ENCODE measurements at places on chromosomes 1 and 21.

- no peak for DNase-seq
These were observed 93.5 kb downstream of the NAV1 start for GRCh38 chr1:201632364-201632952.

- no peak for DNase-seq
These were observed 19.5 kb downstream of the KCNH1 start for GRCh38 chr1:211114446-211114845.

- DNase-seq, result no peak
These were observed 141.4 kb downstream of the PLPP3 start for GRCh38 chr1:56437959-56438358.

DNA sequence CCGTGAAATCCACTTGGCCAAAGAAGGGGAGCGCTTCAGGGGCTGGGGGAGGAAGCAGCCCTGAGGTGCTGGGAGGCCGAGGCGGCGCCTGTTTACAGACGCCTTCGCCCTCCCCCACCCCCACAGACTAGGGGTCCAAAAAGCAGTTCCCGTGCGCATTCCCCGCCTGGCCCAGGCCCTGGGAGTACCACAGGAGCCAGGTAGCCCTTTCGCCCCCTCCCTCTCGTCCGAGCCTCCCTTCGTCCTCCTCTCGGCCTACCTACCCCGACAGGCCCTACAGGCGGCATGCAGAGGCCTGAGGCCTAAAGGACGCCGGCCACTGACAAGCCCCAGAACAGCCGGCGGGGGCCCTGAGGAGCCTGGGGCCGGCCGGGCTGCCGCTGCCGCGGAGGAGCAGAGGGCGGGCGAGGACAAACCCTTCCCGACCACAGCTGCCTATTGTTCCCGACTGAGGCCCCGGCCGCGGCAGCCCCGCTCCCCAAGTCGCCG, 522 bp downstream of the RC3H1 start:
- peak; percentile 42 for DNase-seq

- no peak for DNase-seq
These were observed 180.2 kb downstream of the KIF26B start for GRCh38 chr1:245334827-245335490.

GRCh38 chr1:114269539-114269938, 115.9 kb upstream of the SYT6 start:
- DNase-seq, result no peak

DNA sequence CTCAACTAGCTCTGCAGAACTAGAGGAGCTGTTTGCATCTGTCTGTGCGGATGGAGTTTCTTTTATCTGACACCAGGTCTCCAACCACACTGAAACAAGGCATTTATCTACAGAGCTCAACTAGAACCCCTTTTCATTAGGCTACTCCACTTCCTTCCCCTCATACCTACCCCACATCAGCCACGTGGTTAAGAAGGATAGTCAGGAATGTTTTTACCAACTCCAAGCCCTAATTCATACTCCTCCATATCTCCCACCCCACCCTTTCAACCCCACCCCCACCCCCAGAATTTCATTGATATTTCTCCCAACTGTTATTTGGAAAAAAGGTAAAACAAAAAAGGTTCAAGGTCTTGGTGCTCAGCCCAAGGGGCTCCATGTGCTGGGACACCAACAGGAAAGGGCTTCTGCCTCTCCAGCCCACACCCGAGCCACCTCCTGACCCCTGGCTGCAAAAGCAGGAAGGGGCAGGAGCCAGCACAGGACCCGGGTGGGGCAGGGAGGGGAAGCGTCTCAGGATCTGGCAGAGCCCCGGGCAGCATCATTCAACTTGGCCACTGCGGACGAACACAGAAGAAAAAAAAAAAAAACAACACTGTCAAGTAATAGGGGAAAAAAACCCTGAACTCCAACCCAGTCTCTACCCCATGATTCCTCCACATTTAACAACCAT, 7.0 kb downstream of the ENSA start:
- no peak for DNase-seq

- no peak for DNase-seq
These were observed 279.1 kb upstream of the C1orf105 start for GRCh38 chr1:172141341-172141881.

DNA sequence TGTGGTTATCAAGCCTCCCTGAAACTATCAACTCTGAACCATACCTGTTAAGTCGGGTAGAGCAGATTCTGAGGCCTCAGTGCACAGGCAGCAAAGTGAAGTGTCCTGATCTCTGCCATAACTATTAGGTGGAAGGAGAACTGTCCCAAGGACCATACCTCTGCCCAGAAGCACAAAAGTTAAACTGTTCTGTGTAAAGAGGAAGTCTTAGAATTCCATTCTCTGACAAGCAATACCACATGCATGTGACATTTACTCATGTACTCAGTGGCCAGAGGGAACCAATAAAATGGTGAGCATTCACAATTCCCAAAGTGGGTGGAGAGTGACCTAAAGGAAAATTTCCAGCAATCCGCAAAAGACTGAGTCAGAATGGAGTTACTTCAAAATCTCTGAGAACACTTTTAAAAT, 61.0 kb downstream of the TOR3A start:
- DNase-seq, result no peak
